Smooth muscle cell of trachea (primary cell): ENCODE measurements at places on chromosomes 13 and 19. TPM values are rescaled to one million over a fixed set of nuclear protein-coding genes. Genes with fewer than 3 reads are reported as not detected.

Gene SIGLEC6
- not detected in 2 replicates for total RNA-seq

Gene PODNL1
- 1.6 and 2.5 TPM in 2 replicates for total RNA-seq

Gene RNF113B
- not detected in 2 replicates for total RNA-seq

Gene FBXO17
- 28.1 and 49.3 TPM in 2 replicates for total RNA-seq

Gene NKG7
- total RNA-seq: not detected in 2 replicates

Gene UBAC2
- total RNA-seq: 29.8 and 33.0 TPM in 2 replicates

Gene KPNA3
- 30.6 and 43.1 TPM in 2 replicates for total RNA-seq

Gene ISYNA1
- total RNA-seq: 8.1 and 26.5 TPM in 2 replicates

Gene KCNRG
- total RNA-seq: 2.6 and 5.6 TPM in 2 replicates

Gene LGALS14
- total RNA-seq: not detected in 2 replicates

Gene ATXN8OS
- not detected in 2 replicates for total RNA-seq

Gene ABHD13
- 5.8 and 8.0 TPM in 2 replicates for total RNA-seq

Gene SAFB2
- total RNA-seq: 34.9 and 35.3 TPM in 2 replicates

Gene SIGLEC5
- not detected in 2 replicates for total RNA-seq

Gene PEG3
- 0.29 and 5.0 TPM in 2 replicates for total RNA-seq

Gene ZNF574
- total RNA-seq: 10.8 and 15.7 TPM in 2 replicates

Gene ZNF729
- not detected in 2 replicates for total RNA-seq

Gene DAND5
- 0.29 TPM in 1 of 2 replicates, not detected in the other for total RNA-seq

Gene ZNF471
- total RNA-seq: 5.0 and 5.7 TPM in 2 replicates

Gene SLITRK6
- 0.83 and 1.5 TPM in 2 replicates for total RNA-seq

Gene TEX26
- 0.44 and 0.50 TPM in 2 replicates for total RNA-seq

Gene CEACAM16
- total RNA-seq: 0.17 TPM in 1 of 2 replicates, not detected in the other

Gene SLC7A10
- total RNA-seq: not detected in 2 replicates

Gene RFPL4A
- not detected in 2 replicates for total RNA-seq

Gene TMC4
- 0.58 and 0.83 TPM in 2 replicates for total RNA-seq

Gene SYNE4
- 0.15 and 0.50 TPM in 2 replicates for total RNA-seq

Gene GIPR
- 0.29 TPM in 1 of 2 replicates, not detected in the other for total RNA-seq

Gene CNFN
- total RNA-seq: not detected in 2 replicates
